ENCODE measurements at places on chromosomes 1 and 21. TPM values are rescaled to one million over a fixed set of nuclear protein-coding genes. Genes with fewer than 3 reads are reported as not detected.

- no peak for ATAC-seq
Measured at GRCh38 chr1:6097117-6097595, 51.5 kb downstream of the KCNAB2 start.

DNA sequence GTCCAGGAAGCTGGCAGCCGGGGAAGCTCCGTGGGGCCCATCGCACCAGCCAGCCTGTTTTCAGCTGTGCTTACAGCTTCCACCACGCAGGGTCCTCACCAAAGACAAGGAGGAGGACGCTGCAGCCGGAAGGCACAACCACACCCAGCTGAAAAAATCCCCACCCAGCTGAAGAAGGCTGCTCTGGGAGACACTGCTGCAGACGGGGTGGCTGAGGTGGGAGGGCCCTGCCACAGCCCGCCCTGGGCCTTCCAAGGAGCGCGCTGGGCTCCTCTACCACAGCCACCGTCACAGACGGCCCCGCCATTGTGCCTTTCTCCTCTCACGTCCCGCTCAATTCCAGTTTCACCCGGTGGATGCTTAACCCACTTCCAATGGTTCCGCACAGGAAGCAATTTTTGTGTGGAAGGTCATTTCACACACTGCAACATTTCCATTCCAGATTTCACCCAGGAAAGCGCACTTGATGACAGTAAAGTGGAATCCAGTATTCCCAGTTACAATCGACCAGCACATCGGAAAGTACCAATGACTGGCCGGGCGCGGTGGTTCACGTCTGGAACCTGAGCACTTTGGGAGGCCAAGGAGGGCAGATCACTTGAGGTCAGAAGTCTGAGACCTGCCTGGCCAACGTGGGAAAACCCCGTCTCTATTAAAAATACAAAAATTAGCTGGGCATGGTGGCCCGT is 47.9 kb downstream of the NPHP4 start:
- no peak for ATAC-seq

DNA sequence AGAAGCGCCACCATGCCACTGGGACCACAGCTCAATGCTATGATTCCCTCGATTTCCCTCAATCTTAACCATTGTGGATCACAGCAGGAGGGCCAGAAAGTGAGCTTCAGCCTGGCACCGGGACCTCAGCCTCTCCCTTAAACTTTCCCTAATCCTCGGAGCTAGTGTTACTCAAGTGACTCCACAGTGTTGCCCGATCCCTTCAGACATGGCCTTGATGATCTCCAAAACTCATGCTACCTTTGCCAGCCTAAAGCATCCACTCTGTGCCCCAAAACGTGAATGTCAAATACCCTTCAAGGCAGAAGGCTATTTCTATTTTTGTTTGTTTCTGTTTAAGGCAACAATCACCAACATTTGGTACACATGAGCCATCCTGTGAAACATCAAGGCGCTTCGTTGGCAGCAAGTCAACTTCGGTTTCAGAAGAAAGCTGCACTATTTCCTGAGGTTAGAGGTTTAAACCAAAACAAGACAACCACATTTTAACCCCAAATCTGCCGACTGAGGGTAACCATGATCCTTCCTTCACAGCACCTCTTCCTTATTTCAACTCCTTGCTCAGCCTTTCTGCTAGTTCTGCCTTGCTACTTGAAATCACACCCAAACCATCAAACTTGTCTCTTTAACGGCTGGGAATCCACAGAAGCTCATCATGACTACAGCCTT is 94.4 kb upstream of the KRTAP19-8 start:
- no peak for ATAC-seq

DNA sequence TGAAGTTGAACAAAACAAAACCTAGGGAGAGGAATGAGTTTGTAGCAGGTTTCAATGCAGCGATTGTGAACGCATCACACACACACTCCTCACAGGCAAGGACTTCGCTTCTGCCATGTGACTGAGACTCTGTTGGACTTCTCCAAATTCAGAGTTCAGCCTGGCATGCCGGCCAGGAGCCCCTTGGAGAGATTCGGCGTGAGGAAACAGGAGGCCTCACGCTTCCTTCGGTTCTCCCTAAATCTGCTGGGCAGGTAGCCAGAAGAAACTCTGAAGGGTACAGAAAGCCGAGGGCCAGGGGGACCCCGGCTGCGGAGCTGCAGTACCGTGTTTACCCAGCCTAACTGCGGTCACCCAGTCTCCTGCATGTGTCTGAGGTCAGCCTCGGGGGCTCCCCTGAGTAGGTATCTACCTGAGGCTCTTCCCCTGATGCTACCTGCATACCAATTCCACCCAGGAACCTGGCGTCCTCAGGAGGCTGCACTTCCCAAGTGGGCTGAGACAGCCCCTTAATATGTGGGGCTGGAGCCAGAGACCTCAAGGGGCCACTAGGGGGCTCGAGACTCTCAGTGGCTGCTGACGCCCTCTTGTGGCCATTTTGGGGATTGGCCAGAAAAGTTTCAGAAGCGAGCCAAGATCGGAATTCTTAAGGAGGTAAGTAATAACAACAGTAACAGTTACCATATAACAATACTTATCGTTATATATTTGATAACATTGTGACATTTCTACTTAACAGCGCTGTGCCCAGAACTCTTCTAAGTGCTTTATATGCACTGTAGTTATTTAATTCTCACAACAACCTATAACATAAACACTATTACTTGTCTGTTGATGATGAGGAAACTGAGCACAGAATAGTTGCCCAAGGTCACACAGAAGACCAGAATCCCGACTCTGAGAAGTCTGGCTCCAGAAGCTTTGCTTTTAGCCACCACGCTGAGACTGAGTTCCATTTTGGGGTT is 2.7 kb upstream of the ANXA9 start:
- peak; percentile 8 for ATAC-seq

- ATAC-seq, result no peak
Measured at GRCh38 chr21:46179708-46180078, 4.6 kb downstream of the SPATC1L start.

- no peak for ATAC-seq
Measured at GRCh38 chr1:155695072-155695471, 6.2 kb downstream of the DAP3 start.

DNA sequence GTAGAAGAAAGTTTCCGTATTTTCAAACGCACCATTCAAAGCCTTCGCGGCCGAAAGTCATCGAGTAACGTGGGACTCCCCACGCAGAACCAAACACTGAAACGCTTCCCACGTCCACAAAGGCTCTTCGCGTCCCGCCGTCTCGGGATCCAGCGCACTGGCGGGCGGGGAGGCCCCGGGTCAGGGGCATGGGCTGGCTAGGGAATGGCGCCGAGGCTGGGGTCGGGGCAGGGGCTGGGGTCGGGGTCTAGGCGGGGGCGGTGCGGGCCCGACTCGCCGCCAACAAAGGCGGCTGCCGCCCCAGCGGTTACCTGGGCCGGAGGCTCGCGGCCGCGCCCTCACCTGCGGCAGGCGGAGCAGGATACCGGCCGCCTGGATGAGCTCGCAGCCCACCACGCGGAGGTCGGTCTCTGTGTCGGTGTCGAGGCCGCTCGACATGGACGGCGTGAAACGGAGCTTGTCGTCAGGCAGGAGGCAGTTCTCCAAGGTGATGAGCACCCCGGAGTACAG is 403 bp downstream of the CCNL2 start:
- peak; percentile 3 for ATAC-seq

DNA sequence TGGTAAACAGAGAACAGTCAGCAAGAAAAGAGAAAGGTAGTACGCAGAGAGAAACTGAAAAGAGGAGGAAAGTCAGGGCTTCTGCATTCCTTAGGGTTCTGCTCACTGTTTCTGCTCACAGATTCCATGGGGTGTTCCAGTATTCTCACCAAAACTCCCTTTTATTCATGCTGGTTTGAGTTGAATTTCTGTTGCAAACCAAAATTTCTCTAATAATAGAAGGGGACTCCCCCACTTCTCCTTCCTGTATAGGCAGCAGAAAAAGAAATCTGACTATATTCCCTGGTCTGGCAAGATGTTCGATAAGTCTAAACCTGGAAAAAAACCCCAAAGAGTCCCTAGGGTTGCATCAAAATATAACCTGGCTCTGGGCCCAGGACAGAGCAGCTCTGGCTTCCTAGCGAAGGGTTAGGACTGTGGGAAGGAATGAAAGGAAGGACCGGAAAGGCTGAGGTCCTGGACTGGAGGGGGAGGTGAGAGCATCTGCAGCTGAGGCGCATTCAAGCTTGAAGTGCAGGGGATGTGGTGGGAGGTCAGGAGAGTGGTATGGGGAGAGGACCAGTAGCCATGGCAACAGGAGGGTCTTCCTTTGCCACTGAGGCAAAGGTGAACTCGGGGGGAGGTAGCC is 18.8 kb upstream of the RGS16 start:
- no peak for ATAC-seq

DNA sequence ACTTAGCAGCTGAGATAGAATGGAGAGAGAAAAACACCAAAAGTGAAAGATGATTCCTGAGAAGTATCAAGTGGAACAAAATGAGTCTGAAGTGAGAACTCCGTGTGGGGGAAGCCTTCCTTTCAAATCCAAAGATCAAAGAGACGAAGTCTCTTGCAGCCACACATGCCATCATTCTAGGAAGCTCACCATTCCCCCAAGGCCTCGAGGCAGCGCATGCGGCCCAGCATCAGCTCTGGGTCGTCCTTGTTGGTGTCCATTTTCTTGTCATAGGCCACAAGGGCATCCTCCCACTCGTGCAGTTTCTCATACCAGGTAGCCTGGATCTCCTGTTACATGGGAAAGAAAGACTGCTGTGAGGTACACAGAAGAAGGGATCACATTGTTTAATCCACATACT is 32.2 kb upstream of the ANGPTL7 start:
- ATAC-seq, result no peak

DNA sequence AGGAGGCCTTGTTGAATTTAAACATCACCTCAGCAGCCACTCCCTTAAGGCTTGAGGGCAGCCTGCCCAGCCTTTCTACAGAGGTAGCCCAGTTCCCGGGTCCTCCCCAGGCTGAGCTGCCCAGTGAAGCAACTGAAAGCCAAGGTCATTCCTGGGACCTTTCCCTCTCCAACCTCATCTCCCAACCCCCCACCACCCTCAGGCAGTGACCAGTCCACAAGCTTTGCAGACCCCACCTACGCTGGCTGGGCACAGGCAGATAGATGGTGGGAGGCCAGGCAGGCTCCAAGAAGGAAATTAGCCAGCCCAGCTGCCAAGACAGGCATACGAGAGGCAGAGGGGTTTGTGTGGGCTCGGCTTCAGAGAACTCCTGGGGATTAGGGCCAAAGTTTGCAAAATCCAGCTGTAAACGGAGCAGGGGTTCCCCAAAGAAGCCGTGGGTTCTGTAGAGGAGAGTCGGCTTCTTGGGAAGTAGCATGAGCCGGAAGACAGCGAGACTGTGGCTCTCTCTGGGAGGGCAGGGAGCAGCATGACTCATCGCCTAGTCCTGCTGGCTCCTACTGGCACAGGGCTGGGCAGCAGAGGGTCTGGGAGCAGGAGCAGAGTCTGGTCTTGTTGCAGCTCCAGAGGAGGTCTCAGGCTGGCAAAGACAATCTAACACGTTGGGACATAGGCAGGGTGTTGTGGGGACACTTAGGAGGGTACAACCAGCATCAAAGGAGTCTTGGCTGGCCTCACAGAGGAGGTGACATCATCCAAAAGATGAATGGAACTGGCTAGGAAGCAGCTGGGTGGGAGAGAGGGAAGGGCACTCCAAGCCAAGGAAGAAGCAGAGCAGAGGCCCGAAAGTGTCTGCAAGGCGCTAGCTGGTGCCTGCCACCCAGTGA is 2.8 kb upstream of the ZC3H12A start:
- peak; percentile 54 for ATAC-seq

DNA sequence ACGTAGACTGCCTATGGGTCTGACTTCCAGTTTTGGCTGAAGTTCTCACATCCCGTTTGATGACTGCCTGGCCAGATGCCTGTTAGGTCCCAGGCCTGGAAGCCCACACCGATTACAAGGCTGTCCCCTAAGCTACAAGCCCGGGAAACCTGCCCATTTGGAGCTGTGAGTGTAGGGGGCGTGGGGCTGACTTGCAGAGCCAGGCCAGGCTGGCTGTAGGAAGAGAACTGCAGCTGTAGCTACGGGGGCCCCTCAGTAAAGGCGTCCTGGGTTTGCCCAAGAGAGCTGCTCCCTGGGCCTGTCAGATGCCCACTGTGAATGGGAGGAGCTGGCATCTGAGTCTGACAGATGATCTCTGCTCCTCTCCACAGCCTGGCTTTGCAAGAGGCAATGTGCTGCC is 199.7 kb downstream of the CAMTA1 start:
- ATAC-seq, result no peak

DNA sequence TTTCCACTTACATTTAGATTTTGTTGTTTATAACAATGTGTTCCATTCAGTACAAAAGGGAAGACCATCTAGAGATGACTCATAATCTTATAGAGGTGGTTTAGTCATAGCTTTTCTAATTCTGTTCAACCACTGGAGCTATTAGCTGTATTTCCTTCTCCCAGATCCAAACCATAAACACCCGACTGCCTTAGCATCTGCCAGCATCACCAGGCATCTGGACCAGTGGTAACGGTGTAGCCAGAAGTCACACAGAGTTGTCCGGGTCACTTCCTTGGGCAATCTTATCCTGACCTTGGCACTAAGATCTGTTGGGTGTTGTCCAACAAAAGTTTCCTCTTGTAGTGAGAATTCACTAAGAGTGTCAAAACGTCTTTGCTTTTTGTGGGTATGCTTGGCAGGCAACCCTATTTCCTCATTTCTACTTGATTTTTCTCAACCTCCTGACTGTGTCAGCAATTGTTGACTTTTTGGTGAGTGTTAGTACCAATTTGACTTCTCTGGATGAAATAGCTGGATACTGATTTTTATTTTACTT is 372.1 kb upstream of the B3GALT2 start:
- ATAC-seq, result no peak

- peak; percentile 35 for ATAC-seq
Measured at GRCh38 chr21:44487831-44488230, 32.5 kb downstream of the LRRC3 start.

DNA sequence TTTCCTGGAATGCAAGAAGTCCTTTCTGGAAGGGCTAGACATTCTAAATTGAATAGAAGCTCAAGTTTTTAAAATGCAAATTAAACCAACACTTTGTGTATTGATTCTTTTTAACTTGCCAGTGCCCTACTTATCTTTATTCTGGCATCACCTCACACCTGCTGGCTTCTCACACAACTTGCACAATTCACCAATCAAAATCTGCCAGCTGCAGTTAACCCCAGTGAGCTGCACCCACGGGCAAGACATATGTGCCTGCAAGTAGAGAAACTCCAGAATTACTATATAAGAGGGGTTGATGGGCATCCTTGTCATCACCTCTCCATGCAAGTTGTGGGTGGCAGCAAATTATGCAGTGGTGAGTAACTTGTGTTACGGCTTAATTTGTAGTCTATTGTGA is 11.7 kb upstream of the PLPPR4 start:
- no peak for ATAC-seq

PTPN7 gene
- total RNA-seq, result 0.71 TPM

BRDT gene
- not detected for total RNA-seq

CHRM3 gene
- total RNA-seq, result 11.0 TPM

HSPA13 gene
- total RNA-seq, result 28.7 TPM

KIAA1614 gene
- total RNA-seq, result 0.71 TPM

CDA gene
- 0.27 TPM for total RNA-seq

ST6GALNAC5 gene
- total RNA-seq, result 73.4 TPM

USP33 gene
- 92.6 TPM for total RNA-seq

SLC41A1 gene
- 8.3 TPM for total RNA-seq

FABP3 gene
- 11.7 TPM for total RNA-seq

THRAP3 gene
- 91.8 TPM for total RNA-seq

CELA2B gene
- not detected for total RNA-seq

MATN1 gene
- 2.9 TPM for total RNA-seq

PRELP gene
- total RNA-seq, result 0.65 TPM

LCE3D gene
- total RNA-seq, result not detected
